ENCODE measurements at places on chromosomes 4 and X.

- no peak for DNase-seq
Measured at GRCh38 chr4:53189011-53189410, 176.8 kb downstream of the SCFD2 start.

DNA sequence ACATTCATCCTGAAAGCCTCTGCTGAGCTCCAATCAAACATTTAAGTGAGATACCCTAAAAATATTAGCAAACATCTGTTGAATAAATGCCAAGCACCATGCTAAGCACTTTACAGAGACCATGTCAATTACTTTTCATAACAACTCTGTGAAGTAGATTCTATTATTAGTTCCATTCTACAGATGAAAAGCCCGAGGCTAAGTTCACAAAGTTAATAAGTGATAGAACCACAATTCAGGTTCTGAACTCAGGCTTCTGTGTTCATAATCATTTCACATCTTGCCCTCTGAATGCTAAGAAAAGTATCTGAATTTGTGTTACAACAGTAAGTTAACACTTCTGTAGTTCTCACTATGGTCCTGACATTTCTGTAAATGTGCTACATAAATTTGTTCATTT, 27.4 kb downstream of the SEL1L3 start:
- no peak for DNase-seq

GRCh38 chrX:44954562-44954961, 81.6 kb downstream of the KDM6A start:
- DNase-seq: no peak

- DNase-seq: no peak
Measured at GRCh38 chr4:79083406-79084010, 144.3 kb upstream of the PAQR3 start.

- DNase-seq: no peak
Measured at GRCh38 chr4:14035076-14035475, 407.6 kb upstream of the BOD1L1 start.

DNA sequence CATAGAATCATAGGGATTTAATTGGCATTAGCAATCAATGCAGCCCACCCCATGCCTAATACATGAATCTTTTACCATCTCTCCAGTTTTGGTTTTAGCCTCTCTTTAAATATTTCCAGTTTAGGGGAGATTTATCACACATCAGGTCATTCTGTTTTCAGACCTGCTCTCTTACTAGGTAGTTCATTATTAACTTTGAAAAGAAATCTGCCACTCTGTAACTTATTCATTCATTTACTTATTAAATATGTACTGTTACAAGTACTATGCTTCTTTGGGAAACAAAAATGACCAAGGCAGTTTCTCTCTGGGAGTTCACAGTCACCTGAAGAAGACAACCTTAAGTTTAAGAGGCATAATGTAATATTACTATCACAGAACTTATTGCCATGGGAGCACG, 62.1 kb downstream of the USO1 start:
- DNase-seq: no peak

GRCh38 chr4:13298655-13299054, 185.5 kb downstream of the RAB28 start:
- DNase-seq: no peak

- DNase-seq: no peak
Measured at GRCh38 chr4:138277133-138277532, 35.0 kb upstream of the SLC7A11 start.

- no peak for DNase-seq
Measured at GRCh38 chr4:8009710-8010511, 70.2 kb upstream of the AFAP1 start.

GRCh38 chr4:117225471-117225870, 140.1 kb upstream of the TRAM1L1 start:
- DNase-seq: no peak

DNA sequence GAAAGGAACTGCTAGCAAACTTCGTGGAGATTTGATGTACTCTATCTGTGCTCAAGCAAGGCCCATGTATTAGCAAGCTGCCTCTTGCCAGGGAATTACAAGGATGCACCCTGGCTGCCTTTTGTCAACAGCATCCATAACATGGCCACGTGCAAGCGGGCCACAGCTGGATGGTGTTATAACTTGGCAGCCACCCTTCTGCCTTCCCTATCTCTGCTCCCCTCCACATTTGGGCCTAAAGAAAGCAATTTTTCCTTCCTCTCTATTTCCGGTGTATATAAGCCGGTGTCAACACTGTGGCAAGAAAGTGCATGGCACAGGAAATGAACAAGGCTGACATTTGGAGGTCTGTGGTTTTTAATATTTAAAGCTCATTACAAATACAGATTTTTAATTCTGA, 94.8 kb downstream of the CLNK start:
- DNase-seq: no peak

- no peak for DNase-seq
Measured at GRCh38 chrX:18160369-18160768, 60.3 kb downstream of the BEND2 start.

- no peak for DNase-seq
Measured at GRCh38 chr4:101801958-101802357, 11.4 kb downstream of the BANK1 start.

Data from left ventricle myocardium inferior (tissue), 1 donor.